ENCODE measurements at places on chromosomes 2 and 18.
A peak's percentile ranks its signal among the peaks of the same experiment; 100 is the strongest.

DNA sequence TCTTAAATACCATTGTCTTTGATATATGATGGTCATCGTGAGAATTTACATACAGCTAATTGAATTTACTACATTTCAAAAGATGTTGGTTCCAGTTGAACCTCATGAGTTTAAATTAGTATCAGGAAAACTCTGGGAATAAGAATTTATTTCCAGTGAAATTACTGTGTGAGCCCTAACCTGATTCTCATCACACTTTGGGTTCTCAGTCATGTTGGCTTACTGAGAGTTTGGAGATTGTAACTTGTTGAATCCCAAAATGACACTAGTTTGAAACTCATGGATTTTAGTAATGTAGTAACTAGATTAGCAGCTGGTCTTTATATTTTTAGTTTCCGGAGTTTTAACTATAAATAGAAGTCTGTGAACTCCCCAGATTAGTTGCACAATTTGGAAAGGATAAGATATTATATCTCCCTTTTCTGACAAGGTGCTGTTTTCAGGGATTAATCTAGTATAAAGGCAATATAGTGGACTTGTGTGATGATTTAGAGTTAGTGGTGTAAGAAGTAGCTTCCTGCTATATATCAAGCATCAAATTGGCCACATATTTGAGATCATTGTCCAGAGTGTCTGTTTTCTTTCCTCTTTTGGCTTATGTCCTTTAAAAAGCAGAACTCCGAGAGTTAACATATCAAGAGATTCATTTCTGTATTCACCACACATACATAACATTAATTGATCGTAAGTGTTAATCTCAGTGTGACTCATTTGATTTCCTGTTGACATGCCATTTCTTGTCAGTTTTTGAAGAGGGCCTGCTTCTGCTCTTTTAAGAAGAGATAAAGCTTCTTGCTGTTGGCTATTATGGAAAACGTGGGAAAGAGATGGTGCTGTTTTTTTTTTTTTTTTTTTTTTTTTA lies 15.7 kb downstream of the NDUFV2 start:
- DNase-seq: no peak

- no peak for DNase-seq
Observed at GRCh38 chr18:57311472-57311871, 40.9 kb upstream of the ST8SIA3 start.

DNA sequence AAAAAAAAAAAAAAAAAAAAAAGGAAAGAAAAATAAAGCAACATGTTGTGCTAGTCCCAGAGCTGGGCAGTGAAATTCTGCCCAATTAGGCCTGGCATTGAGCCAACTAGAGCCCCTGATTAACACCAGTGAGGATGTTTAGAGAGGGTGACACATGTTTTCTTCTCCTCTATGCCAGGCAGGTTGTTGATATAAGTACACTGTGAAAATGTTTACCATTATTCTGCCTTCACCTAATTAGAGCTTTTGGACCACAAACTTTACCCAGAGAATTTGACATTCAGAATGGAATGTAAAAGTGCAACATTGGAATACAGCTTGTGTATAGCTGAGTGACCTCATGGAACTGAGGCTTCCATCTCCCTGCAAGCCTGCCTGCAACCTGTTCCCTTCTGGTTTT lies 95.9 kb upstream of the MSH2 start:
- DNase-seq: no peak

DNA sequence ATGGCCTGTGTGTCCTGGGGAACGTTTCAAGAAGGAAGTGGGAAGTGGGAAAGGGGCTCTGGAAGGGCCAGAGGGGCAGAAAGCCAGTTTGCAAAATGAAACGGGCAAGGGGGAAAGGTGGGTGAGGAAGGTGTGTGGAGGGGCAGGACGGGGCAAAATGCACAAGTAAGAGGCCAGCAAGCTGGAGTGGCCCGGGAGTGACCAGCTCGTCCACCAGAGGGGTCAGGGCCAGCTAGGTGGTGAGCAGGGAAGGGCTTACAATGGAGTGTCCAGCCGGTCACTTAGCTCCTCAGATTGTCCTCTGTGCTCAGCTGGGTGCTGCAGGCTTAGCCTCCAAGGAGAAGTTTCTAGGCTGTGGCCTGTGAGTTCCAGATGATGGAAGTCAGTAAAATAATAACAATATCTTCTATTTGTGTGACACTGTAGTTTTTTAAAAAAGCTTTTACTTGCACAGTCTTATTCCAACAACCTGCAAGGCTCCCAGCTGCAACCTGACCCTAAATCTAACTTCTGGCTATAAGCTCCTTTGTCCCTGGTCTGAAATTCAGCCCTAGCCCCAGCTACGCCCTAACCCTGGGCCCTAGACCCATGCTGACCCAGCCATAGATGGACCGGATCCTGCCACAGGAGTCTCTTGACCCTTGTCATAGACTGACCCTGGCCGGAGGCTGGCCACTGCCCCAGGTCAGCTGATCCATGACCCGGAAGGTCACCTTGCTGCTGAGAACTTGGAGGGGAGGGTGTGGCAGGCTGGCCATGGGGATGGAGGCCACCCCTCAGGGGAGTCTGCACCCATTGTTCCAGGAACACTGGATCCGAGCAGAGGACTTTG lies 29.2 kb downstream of the MYO7B start:
- no peak for DNase-seq

DNA sequence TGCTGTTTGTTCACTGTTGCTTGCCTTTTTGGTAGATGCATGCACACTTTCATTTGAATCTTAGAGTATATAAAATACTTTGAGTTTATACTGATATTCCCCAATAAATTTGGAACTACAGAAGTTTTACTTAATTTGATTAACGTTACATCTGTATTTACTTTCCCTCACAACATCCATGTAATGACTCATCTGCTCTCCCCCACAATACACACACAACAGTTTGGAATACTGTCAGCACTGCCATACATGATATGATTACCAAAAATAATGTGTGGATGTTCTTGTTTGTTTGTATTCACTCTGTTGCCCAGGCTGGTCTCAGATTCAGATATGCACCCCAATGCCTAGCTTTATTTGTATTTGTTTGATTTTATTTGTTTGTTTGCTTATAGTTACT lies 144.2 kb downstream of the WDR7 start:
- DNase-seq: no peak

DNA sequence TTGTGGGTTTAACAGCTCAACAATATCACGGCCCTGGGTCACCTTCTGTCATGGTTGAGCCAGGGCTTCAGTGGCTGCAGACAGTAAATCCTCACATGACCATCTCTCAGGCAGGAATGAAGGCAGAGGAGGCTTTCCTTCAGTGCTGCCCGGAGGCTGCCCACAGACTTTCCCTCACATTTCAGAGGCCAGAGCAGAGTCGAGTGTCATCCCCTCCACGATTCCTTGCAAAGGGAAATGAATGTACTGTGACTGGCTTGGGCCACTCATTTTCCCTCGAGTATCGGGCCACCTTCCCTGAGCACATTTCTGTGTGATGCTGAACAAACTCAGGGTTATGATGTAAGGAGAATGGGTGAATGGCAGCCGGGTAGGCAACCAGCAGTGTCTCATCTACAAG lies 10.0 kb upstream of the REEP1 start:
- DNase-seq: no peak

GRCh38 chr18:23133860-23134779 lies 1.2 kb upstream of the CABLES1 start:
- peak; percentile 30 for DNase-seq

DNA sequence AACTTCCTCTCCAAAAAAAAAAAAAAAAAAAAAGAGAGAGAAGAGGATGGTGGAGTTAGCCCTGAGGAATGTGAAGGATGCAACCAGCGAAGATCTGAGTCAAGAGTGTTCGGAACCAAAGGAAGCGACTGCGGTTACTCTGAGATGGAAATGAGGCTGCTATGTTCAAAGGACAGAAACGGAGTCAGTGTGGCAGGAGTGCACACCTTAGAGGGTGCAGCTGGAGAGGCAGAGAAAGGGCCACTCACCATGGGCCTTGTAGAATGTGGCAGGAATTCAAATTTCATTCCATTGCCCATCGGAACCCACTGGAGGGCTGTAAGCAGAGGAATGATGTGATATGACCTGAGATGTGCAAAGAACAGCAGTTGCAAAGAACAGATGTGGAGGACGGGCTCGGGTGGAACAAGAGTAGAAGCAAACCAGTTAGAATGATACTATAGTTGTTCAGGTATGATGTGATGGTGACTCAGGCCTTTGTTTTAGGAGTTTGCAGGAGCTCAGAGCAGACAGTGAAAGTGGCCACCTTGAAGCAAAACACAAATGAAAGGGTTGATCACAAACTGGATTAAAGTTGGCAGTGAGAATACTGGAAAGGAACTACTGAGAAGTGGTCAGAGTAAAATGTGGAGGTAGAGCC lies 22.6 kb downstream of the ITGA6 start:
- DNase-seq: no peak

DNA sequence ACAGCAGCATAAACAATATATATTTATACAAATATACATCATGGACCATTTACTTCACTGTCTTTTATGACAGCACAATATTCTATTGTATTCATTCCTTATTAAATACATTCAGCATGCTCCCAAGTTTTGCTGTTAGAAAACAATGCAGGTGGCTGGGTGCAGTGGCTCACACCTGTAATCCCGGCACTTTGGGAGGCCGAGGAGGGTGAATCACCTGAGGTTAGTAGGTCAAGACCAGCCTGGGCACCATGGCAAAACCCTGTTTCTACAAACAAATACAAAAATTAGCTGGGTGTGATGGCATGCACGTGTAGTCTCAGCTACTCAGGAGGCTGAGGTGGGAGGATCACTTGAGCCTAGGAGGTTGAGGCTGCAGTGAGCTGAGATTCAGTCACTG lies 39.0 kb downstream of the NPC1 start:
- no peak for DNase-seq

DNA sequence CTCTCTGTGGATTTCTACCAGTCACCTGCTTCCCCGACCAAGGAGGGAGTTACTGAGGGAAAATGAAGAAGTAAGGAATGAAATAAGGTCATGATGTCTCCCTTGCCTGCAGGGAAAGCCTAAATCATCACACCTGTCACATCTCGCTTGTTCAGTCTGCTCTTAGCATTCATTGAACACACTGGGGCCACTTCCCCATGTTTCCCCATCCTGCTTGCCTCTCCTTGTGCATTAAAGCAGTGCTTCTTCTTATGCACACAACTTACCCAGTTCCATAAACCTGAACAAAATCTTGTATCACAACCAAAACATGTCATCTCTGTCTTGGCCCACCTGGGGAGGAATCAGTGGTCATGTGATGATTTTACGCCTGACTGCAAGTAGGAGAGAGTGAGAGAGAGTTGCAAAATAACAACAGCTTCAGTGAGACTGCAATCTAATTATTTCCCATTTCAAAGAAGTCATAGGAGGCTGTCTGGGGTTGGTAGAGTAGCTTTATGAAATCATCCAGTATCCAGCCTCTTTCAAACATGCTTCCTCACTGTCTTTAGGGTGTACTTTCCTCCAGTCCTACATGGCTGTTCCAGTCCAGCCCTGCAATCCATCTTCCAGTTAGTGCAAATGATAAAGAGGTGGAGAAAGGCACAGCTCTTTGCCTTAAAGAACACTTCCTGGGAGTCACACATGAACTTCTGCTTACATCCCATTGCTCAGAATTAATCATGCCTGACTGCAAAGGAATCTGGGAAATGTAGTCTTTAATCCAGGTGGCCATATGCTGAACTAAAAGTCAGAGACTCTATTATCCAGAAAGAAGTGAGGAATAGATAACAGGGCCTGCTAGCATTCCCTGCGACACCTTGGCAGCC lies 220.1 kb downstream of the HAUS1 start:
- no peak for DNase-seq

DNA sequence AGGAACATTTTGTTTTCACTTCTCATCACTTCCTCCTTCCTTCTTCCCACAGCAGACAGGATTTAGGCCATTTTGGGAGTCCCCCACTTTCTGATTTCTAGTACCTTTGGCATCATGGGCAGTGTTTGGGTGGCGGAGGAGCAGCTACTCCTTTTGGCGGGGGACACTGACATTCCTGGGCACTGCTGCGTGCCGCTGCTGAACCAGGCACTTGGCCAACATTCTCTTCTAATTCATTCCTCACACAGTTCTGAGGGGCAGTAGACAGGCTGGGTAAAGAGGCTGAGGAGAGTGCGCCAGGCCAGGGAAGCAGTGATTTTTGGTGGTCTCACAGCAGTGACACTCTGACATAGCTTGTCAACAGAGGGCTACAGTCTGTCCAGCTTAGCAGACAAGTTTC lies 270.2 kb downstream of the LOXHD1 start:
- DNase-seq: no peak

DNA sequence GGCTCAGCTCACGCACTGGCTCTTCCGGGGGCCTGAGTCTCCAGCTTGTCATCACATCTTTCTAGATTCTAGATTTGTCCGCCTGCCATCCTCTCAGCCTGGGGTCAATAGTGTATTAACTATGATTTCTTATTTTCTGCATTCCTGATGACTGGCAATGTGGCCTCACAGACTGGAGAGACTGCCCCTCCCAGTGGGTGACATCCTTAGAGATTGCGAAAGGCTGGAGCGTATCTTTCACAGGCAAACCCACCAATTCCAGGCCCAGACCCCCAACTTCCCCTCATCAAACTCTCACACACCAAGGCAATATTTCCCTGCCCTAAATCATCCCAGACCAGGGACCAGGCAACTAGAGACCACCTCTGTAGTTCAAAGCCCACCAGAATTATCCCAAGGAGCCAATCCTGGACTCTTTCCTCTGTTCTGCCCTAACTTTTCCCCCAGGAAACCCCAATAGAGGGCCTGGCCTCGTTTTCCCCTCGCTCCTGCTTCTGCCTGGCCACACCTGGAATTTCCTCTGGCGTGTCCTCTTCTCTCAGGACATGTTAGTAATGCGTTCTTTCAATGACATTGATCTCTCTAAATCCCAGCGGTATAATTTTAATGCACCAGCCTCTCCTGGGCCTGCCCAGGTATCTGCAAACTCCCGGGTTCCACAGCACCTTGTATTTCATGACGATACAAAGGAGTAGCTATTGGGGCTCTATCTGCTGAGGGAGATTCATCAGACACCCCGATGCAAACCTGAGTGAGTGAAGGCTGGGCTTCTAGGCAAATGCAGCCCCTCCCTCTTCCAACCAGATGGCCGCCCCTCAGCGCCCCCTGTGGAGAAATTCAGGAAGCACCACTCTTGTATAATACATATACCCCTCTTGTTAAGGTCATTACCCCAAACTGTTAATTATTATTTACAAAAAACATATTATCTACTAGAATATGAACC lies 2.4 kb upstream of the KCNF1 start:
- DNase-seq: peak; percentile 41

- DNase-seq: no peak
Observed at GRCh38 chr2:64838817-64839216, 150.4 kb upstream of the SLC1A4 start.

DNA sequence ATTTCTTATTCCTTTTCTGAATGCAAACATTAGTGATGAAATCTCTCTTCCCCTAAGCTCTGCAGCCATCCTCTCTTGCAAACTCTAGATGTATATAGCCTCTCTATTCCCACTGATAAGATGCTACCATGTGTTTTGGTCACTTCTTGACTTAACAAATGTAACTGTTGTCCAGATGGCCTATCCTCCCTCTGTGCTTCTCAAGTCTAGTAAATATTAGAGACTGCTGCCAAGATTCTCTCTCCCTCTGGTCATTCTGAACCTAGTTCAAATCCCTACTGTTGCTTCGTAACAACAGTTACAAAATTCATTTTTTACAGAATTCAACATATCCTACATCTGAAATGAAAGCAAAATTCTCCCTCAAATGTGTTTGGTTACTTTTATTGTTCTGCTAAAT lies 156.6 kb downstream of the TXNL1 start:
- DNase-seq: no peak

- no peak for DNase-seq
Observed at GRCh38 chr2:44951714-44952113, 10.2 kb downstream of the SIX3 start.

Data from progenitor cell of endocrine pancreas (in vitro differentiated cells).